CD4-positive, alpha-beta T cell treated with Interleukin-4 for 1 hour (primary cell): ENCODE measurements at places on chromosomes 1 and 21.

- DNase-seq: no peak
Observed at GRCh38 chr21:42040411-42041180, 30.4 kb upstream of the ZBTB21 start.

- DNase-seq: no peak
Observed at GRCh38 chr1:29655145-29655544, 418.8 kb downstream of the PTPRU start.

DNA sequence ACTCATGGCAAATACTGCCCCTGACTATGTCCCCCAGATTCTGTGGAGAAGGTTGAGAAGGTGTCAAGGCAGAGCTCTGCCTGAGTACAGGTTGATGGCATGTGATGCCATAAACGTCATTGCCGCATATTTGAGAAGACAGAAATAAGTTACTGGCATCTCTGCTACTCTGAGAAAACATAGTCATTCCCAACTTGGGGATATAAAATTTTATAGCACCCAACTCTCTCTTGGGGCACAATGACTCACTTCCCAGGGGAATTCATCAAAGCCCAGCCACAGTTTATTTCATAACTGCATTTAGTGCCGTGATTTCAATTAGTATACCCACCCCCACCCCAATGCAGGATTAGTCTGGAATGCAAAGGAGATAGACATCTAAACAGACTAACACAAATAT lies 101.9 kb upstream of the TNR start:
- DNase-seq: no peak

GRCh38 chr1:39258146-39258924 lies 53.8 kb downstream of the MACF1 start:
- peak; percentile 77 for DNase-seq

DNA sequence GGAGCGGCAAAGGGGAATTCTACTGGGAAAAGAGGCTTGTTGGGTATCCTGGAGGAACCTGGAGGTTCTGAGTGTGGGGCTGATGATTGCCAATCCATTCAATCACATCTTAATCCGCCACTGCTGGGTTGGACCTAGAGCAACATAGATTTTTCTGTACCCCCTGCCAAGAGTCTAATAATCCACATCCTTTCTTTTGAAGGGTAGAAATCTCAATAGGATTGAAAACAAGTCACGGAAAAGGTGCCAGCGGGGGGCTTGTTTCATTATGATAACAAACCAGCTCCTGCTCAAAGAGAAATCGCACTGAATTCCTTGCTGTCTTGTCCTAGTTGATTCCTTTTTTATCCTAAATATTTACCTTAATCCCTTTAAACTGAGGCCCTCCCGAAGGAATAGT lies 528.5 kb downstream of the ADGRL2 start:
- DNase-seq: no peak

GRCh38 chr1:9873992-9874391 lies 36.1 kb downstream of the CTNNBIP1 start:
- DNase-seq: no peak

DNA sequence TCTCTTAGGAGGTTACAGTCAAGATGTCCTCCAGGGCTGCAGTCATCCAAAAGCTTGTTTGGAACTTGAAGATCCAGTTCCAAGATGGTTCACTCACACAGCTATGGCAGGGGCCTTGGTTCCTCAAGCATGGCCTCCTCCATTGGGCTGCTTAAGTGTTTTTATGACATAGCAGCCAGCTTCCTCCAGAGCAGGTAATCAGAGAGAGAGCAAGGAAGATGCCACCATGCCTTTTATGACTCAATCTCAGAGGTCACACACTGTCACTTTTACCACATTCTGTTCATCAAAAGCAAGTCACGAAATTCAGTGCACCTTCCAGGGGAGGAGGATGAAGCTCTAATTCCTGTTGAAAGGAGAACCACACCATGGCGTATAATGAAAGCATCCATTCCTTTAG lies 17.1 kb downstream of the ELAPOR1 start:
- no peak for DNase-seq

GRCh38 chr1:8950309-8950708 lies 4.6 kb downstream of the CA6 start:
- DNase-seq: no peak

DNA sequence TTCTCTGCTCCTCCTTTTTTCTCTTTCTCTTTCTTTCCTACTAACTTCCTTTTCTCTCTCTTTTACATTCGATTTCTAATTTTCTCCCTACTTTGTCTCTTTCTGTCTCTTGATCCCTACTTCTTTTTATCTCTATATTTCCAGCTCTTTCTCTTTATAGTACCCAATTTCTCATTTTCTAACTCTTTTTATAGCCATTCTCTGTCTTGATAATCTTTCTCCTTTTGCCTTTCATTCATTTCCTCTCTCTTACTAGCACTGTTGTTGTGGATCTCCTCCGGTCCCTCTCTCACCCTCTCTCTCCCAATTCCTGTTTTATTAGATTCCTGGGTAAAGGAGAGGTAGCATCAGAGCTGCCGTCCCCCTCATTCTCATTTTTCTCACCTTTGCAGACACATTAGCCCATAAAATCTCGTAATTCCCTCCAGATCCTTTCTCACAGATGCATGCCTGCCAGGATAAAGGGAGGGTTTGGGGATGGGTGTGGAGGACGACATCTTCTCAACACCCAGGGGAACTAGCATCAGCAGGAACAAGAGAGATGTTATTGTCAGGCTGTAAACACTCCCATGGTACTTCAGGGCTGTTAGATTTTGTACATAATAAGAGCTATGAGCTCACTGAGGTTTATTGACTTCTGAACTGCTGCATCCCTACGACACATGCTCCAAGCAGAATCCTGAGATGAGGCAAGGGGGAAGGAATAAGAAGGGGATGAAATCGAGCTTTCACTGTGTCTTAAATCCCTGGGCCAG lies 159.0 kb upstream of the GALNT2 start:
- no peak for DNase-seq

- DNase-seq: no peak
Observed at GRCh38 chr1:117556341-117556740, 49.5 kb upstream of the TENT5C start.

- peak; percentile 22 for DNase-seq
Observed at GRCh38 chr1:204073837-204074273, 940 bp downstream of the SOX13 start.

- DNase-seq: no peak
Observed at GRCh38 chr1:66751160-66751559, 1.1 kb upstream of the DYNLT5 start.

DNA sequence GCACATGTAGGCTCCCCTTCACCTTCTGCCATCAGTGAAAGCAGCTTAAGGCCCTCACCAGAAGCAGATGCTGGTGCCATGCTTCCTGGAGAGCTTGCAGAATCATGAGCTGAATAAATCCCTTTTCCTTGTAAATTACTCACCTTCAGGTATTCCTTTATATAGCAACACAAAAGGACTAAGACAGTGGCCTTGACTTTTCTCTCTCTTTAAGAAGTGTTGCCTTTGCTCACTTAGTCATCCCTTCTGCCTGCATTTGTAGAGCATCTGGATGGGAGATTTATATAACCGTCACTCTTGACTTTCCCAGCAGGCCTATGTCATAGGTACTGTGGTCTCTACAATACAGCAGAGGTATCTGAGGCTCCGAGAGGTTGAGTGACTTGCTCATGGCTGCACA lies 3.7 kb downstream of the PCSK9 start:
- no peak for DNase-seq

GRCh38 chr1:205041998-205042910 lies 758 bp upstream of the CNTN2 start:
- no peak for DNase-seq

GRCh38 chr21:42703136-42703908 lies 49.9 kb downstream of the PDE9A start:
- DNase-seq: no peak

DNA sequence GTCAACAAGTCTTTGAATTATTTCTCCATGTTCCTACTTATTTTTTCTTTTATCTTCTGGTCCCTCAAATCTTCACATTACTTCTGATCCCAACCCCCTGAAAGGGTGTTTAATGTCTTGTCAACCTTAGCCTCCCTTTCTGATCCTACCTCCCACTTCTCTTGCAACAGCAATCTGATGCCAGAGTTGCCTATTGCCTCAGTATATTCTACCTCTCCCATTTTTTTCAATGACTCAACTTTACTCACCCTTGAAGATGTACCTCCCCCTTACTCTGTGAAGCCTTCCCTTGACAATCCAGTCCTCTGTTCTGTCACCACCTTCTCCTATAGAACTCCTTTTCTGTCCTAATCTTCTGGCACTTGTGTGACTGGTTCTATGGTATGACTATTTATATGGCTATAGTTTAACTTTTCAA lies 99.5 kb upstream of the CD55 start:
- no peak for DNase-seq

DNA sequence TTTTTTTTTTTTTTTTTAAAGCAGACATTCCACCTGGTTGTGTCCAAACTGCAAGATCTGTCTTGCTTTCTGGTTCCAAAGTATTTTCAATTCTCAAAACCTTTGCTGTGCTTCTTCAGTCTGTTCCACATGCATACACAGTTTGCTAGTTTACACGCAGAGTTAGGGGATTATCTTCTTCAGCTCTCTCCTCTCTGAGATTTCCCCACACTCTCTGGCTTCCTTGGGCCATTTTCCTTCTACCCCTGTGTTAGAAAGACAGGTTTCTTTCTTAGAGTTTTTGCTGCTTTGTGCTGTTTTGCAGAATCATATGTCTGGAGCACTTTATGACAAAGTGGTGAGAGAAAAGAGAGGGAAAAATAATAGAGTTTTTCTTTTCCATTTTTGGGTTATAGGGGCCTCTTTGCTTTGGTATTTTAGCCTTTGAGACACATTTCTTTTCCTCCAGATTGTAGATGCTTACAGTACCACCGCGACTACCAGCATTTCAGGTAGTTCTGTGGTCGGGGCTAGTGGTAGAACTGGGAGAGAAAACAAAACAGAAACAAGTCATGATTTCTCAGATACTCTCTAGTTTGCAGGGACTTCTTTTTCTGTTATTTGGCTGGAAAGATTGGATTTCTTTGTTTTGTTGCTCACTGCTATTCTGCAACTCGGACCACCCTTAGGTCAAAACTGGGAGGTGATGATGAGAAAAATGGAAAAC lies 66.3 kb downstream of the RABGAP1L start:
- DNase-seq: no peak

DNA sequence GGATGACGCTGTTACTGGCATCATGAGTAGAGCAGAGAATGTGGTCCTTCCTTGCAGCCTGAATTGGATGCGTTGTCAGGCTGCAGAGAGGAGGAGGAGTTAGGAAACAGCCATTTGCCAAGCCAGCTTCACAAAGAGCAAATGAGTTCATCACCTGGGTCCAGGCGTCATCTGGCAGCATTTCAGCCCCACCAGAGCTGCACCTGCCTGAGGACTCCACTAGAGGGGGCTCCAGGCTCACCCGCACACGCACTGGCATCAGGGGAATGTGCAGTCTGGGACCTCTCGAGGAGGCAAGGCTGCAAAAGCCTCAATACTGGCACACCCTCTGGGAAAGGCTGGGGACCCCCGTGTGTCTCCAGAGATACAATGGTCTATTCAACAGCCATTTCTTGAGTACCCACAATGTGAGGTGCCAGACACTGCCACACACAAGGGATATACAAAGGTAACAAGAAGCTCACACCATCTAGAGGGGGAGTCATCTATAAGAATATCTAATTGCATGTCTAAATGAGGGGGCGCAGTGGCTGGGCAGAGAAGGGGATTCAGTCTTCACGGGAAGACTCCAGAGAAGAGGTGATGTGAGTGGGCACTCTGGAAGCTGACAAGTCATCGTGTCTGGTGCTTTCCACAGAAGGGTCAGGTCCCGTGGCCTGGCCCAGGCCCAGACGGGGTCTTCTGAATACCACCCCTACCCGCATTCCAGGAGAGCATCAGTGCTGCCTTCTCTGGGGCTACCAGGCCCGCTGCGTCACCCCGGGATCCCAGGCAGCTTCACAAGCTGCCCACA lies 53.5 kb upstream of the CNTN2 start:
- DNase-seq: peak; percentile 46

DNA sequence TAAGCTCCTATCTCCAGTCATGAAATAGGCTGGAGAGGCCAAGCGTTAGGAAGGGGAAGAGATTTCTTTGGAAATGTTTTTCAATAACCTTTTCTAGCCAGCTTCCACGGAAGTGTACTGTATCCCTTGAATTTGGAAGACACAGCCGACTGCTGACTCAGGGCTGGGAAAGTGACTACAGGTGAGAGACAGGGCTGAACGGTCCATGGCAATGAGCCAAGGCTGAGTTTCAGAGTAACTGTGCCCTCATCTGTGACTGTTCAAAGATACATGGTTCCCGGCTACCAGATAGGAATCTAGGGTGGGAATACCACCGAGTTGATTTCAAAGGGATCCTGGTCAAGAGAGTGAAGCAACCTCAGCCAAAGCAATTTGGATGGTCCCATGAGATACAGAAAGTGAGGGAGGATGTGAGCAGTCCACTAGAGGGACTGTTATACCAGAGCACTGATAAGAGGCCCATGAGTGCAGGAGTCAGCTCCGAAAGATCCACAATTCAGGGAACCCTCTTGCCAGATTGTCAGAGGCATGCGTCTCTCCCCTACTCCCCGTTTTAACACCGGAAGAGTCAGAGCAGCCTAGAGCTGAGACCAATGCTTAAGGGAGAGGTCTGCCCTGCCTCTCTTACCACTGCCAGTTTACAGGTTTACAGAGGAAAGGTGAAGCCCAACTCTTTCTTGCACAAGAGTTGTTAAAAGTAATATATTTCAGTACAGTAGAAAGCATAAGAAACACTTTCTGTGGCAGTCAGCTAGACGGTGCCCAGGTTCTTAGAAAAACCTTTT lies 3.2 kb upstream of the KRTAP19-8 start:
- DNase-seq: no peak

GRCh38 chr1:90100566-90100965 lies 105.7 kb downstream of the ZNF326 start:
- no peak for DNase-seq

- DNase-seq: no peak
Observed at GRCh38 chr1:88566615-88567387, 117.3 kb upstream of the PKN2 start.

- DNase-seq: no peak
Observed at GRCh38 chr1:22197644-22198043, 54.7 kb upstream of the WNT4 start.

- DNase-seq: no peak
Observed at GRCh38 chr1:66415281-66415680, 118.7 kb upstream of the SGIP1 start.

- DNase-seq: no peak
Observed at GRCh38 chr1:230425252-230426091, 660 bp downstream of the PGBD5 start.

DNA sequence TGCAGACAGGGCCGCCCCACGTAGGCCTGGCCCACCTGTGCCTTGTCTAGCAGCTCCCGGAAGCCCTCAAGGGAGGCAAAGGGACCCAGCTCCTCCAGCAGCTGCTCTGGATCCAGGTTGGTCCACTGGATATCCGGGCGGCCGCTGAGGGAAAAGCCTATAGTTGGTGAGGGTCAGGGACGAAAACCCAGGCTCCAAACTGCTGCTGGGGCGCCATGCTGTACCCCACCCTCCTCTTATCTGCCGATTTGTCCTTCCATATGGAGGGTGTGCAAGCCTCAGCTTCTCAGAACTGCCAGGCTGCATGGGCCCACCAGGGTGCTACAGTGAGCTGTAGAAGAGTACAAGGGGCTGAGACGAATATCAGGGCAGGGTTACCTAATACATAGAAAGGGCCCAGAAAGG lies 12.2 kb downstream of the PTCH2 start:
- no peak for DNase-seq

GRCh38 chr1:31936278-31936980 lies 1.7 kb downstream of the PTP4A2 start:
- DNase-seq: no peak

- DNase-seq: no peak
Observed at GRCh38 chr1:181482521-181483284, 614 bp upstream of the CACNA1E start.
